ENCODE measurements at places on chromosomes 3 and 15. TPM values are rescaled to one million over a fixed set of nuclear protein-coding genes. Genes with fewer than 3 reads are reported as not detected.

GRCh38 chr15:74038707-74039655 is 43.4 kb downstream of the GOLGA6A start:
- peaks cover 11% of the 10 kb centered on the region for H3K36me3 ChIP-seq
- no peak overlapping the region for H3K4me3 ChIP-seq
- H3K27ac ChIP-seq = peak overlapping the region; percentile 55
- no peak for DNase-seq
- H3K4me1 ChIP-seq = peaks cover 26% of the 10 kb centered on the region

DNA sequence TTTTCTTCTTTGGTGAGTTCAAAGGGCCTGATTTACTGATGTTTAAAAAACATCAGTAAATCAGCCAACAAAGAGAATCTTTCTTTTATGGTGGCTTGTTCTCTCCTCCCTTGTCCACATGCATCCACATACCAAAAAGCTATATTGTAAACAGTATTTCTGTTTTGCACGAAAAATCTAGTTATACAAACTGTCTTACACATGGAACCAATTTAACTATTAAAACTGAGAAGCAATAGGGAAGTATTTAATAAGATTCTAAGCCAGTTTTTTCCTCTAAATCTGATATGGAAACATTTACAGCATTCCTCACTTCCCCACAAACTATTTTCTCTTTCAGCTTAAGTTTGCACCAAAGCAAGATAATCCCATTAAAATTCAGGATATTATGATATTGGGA is 110.8 kb upstream of the ICE2 start:
- no peaks in the 10 kb centered on the region for H3K36me3 ChIP-seq
- peaks cover 20% of the 10 kb centered on the region for H3K4me1 ChIP-seq
- no peaks in the 10 kb centered on the region for H3K27me3 ChIP-seq
- no peak overlapping the region for H3K4me3 ChIP-seq
- H3K27ac ChIP-seq = peak overlapping the region; percentile 96

DNA sequence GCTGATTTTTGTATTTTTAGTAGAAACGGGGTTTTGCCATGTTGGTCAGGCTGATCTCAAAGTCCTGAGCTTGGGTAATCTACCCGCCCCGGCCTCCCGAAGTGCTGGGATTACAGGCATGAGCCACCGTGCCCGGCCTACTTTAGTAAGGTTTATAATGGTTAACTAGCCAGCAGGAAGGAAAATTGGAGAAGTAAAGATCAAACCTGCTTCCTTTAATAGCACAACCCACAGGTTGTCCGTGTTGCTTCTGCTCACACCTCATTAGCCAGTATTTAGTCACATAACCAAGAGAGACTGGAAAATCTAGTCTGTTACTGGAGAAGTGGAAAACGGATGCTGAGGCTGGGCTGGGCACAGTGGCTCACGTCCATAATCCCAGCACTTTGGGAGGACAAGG is 51.9 kb upstream of the TBL1XR1 start:
- H3K27me3 ChIP-seq = no peaks in the 10 kb centered on the region
- no peak overlapping the region for H3K27ac ChIP-seq
- no peak for DNase-seq
- no peak overlapping the region for H3K4me3 ChIP-seq
- H3K4me1 ChIP-seq = peaks cover 3% of the 10 kb centered on the region
- H3K36me3 ChIP-seq = no peaks in the 10 kb centered on the region

DNA sequence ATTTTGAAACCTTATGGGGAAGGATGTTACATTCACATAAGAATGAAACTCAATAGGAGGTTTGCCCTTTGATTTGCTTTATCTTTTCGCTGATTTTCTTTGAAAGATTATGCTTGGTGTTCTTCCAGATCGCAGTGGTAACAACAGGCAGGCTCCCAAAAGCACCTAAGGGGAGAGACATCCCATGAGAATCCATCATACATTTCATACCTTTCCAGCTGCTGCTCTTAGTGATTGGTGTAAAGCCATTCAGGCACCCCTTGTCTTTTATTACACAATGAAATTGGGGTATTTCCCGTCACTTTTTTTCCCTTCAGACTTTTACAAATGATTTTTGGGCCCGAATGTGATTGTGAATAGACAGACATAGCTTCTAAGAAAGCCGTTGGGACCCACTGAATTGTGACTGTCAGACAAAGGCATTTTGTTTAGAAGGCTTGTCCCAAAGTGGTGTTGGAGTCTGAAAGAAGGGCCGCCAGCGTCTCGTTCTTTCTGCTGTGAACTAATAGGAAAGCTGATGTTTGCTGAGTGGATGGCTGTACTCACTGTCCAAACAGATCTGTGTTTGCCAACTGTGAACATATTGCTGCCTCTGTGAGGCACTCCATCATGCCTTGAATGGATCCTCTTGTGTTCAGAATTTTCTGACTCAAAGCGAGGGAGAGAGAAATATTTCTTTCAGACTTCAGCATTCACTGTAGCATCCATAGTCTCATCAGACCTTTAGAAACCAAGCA is 164.3 kb downstream of the FNDC3B start:
- H3K27ac ChIP-seq = peak overlapping the region; percentile 48
- H3K4me1 ChIP-seq = peaks cover 31% of the 10 kb centered on the region
- H3K27me3 ChIP-seq = no peaks in the 10 kb centered on the region
- DNase-seq = no peak
- no peak overlapping the region for H3K4me3 ChIP-seq
- no peaks in the 10 kb centered on the region for H3K36me3 ChIP-seq

GRCh38 chr15:94287794-94288246 is 56.5 kb downstream of the MCTP2 start:
- no peaks in the 10 kb centered on the region for H3K36me3 ChIP-seq
- no peak overlapping the region for H3K27ac ChIP-seq
- peak; percentile 44 for DNase-seq
- H3K4me1 ChIP-seq = no peaks in the 10 kb centered on the region

- peaks cover 6% of the 10 kb centered on the region for H3K4me1 ChIP-seq
- no peaks in the 10 kb centered on the region for H3K36me3 ChIP-seq
- peak overlapping the region; percentile 75 for H3K27ac ChIP-seq
- H3K4me3 ChIP-seq = no peak overlapping the region
- DNase-seq = peak; percentile 37
Measured at GRCh38 chr15:69469467-69470201, 17.0 kb downstream of the RPLP1 start.

GRCh38 chr3:18512007-18512406 is 86.9 kb upstream of the SATB1 start:
- no peak overlapping the region for H3K4me3 ChIP-seq
- H3K4me1 ChIP-seq = no peaks in the 10 kb centered on the region
- H3K36me3 ChIP-seq = no peaks in the 10 kb centered on the region
- no peak for DNase-seq
- H3K27ac ChIP-seq = no peak overlapping the region
- H3K27me3 ChIP-seq = no peaks in the 10 kb centered on the region

DNA sequence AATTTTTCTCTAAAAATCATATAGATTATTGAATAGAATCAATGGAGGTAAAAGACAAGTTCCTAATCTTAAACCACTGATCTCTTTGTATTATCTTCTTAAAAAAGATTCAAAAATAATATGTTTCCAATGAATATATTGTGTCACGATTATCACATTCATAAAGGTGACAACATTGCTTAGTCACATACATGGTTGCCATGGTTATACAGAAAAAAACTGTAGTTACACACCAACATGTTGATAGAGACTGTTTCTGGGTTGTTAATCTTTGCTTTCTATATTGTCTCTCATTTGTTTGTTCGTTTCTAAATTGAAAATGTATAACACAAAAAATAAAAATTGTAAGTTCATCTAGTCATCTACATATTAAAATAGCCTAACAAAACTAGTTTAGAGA is 376.0 kb upstream of the ALCAM start:
- no peak overlapping the region for H3K4me3 ChIP-seq
- H3K27me3 ChIP-seq = no peaks in the 10 kb centered on the region
- DNase-seq = no peak
- H3K4me1 ChIP-seq = no peaks in the 10 kb centered on the region
- no peaks in the 10 kb centered on the region for H3K36me3 ChIP-seq

- no peak overlapping the region for H3K4me3 ChIP-seq
- no peaks in the 10 kb centered on the region for H3K36me3 ChIP-seq
- H3K4me1 ChIP-seq = no peaks in the 10 kb centered on the region
- no peak overlapping the region for H3K27ac ChIP-seq
Measured at GRCh38 chr3:111385971-111386495, 156.0 kb upstream of the CD96 start.

GRCh38 chr3:109887293-109887692 is 549.9 kb upstream of the DPPA4 start:
- DNase-seq = no peak
- H3K27me3 ChIP-seq = no peaks in the 10 kb centered on the region
- no peaks in the 10 kb centered on the region for H3K36me3 ChIP-seq
- H3K4me3 ChIP-seq = no peak overlapping the region

DNA sequence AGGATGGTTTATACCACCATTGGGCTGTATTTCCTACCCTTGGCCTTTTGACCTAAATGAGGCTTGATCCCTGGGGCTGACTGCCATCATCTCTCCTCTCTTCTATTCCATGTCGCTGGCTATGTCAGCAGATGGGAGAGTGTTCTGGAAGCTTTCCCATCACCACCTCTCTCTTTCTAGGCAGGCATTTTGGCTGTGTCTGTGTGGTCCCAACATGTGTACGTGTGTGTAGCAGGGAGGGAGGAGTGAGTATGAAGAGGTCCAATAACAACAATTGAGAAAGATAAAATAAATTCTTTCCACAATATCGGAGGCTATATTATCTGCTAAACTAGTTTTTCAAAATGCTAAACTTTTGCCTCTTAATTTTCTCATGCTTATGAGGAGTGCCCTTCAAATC is 34.1 kb downstream of the CGNL1 start:
- H3K27me3 ChIP-seq = no peaks in the 10 kb centered on the region
- no peaks in the 10 kb centered on the region for H3K4me1 ChIP-seq

- H3K36me3 ChIP-seq = no peaks in the 10 kb centered on the region
- H3K27me3 ChIP-seq = no peaks in the 10 kb centered on the region
- DNase-seq = no peak
- H3K4me3 ChIP-seq = no peak overlapping the region
- no peak overlapping the region for H3K27ac ChIP-seq
Measured at GRCh38 chr3:114234745-114235144, 2.6 kb downstream of the ZNF80 start.

Gene CD200
- 9.9 TPM for total RNA-seq

Gene SLC9C1
- not detected for total RNA-seq

Gene ANKUB1
- total RNA-seq = 1.4 TPM

Data from upper lobe of left lung (tissue), 6 donors.